Head of caudate nucleus (tissue), 42 donors: ENCODE measurements at places on chromosomes 6 and 20.

GRCh38 chr6:118748311-118749062 is 97.1 kb upstream of the CEP85L start:
- DNase-seq = peak; percentile 77

GRCh38 chr6:79949233-79949632 is 1.9 kb upstream of the ELOVL4 start:
- DNase-seq = no peak

GRCh38 chr6:72524011-72524645 is 97.7 kb upstream of the KCNQ5 start:
- peak; percentile 61 for DNase-seq

- DNase-seq = no peak
Observed at GRCh38 chr6:75223428-75223827, 17.6 kb upstream of the COL12A1 start.

- no peak for DNase-seq
Observed at GRCh38 chr6:66321017-66321416, 614.0 kb upstream of the EYS start.

GRCh38 chr20:6058684-6059295 is 4.9 kb upstream of the LRRN4 start:
- DNase-seq = no peak

DNA sequence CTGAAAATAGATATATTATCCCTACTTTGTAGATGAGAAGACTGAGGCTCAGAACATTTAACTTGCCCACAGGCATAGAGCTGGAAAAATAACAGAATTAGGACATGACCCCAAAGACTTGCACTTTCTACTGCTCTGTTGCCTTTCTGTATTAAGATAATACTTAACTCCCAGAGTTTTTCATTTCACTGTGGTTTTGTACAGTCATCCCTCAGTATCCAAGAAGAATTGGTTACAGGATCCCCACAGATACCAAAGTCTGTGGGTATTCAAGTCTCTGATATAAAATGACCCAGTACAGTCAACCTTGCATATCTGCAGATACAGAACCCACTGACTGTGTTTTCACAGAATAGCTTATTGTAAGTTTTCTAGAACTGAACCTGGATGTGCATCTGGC is 16.8 kb downstream of the MRS2 start:
- no peak for DNase-seq

- no peak for DNase-seq
Observed at GRCh38 chr6:42136508-42137193, 5.8 kb downstream of the C6orf132 start.

- no peak for DNase-seq
Observed at GRCh38 chr6:165656581-165657324, 6.3 kb downstream of the PDE10A start.

GRCh38 chr6:117025310-117025709 is 148.3 kb downstream of the RFX6 start:
- DNase-seq = no peak

- DNase-seq = no peak
Observed at GRCh38 chr20:61735503-61735785, 330.2 kb downstream of the TAF4 start.

- DNase-seq = no peak
Observed at GRCh38 chr6:93735099-93735498, 315.7 kb upstream of the EPHA7 start.

DNA sequence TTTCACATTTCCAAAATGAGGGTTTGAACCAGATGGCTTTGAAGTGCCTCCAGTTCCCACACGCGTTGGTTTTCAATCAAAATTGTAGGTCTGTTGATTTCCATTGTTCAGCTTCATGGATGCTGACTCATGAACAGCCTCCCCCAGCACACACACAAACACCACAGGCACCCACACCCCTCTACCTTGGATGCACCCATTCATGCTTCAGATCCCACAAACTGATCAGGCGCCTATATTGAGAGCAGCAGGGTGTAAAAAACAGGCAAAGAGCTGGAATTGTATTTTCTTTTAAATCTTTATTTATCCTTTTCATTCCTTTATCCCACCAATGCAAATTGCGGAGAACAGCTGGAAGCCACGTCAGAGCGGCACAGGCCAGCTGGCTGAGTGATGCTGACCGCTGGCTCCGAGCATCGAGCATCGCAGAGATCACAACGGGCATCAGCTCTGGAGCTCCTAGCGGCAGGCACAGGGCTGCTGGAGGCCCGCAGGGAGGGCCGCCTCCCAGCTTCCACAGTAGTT is 29.3 kb upstream of the TBC1D7 start:
- DNase-seq = peak; percentile 50

- no peak for DNase-seq
Observed at GRCh38 chr6:140388815-140389214, 1014.4 kb upstream of the CITED2 start.

- no peak for DNase-seq
Observed at GRCh38 chr20:15807271-15807670, 766.0 kb downstream of the KIF16B start.

- no peak for DNase-seq
Observed at GRCh38 chr20:32010666-32011065, 428 bp downstream of the CCM2L start.

- no peak for DNase-seq
Observed at GRCh38 chr20:64003960-64004725, 23.2 kb downstream of the PRPF6 start.

- no peak for DNase-seq
Observed at GRCh38 chr6:42896178-42896719, 16.8 kb downstream of the RPL7L1 start.

GRCh38 chr6:16332175-16332542 is 93.8 kb downstream of the GMPR start:
- DNase-seq = peak; percentile 88

DNA sequence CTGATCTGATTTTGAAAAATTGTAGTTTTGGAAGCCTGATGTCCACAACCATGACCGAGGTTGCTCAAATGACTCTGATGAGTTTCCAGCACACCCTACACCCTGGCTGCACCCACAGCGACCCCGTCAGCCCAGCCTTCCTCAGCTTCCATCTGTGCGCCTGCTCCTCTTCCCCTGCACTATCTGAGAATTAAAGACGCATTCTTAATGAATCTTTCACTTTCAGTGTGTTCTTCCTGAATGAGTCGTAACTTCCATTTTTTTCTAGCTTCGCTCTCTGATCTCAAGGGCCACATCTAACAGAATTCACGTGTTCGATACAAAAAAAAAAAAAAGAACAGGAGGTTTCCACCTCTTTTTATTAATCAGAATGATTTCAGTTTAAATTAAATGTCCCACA is 21.3 kb upstream of the RREB1 start:
- no peak for DNase-seq

DNA sequence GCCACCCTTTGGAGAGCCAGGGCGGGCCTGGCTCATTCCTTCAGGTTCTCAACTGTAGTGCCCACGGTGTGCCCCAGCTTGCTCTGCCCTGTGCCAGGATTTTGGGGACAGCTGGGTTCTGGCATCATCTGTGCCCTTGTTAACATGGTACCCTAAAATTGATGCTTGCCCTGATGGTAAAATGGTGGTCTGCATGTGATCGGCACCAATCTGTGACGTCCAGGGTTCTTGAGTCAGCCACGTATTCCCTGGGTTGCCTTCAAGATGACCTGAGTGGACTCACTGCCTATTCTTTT is 31.2 kb upstream of the APCDD1L start:
- no peak for DNase-seq

DNA sequence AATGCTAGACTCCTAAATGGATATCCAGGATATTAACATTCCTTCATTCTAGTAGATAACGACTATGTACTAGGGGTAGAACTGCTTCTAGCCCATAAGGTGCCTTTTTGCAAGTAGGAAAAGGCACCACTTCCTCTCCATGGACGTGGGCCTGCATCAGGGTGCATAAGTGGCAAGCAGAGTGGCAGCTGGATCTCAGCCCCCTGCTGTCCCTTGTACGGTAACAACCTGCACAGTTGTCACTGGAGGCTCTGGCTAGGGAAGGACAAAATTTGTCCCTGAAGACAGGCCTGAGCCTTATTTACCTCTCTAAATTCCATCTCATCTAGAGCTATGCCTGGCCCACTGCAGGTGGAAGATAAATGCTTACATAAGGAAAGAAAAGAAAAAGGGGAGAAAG is 42.5 kb upstream of the SAYSD1 start:
- DNase-seq = no peak

DNA sequence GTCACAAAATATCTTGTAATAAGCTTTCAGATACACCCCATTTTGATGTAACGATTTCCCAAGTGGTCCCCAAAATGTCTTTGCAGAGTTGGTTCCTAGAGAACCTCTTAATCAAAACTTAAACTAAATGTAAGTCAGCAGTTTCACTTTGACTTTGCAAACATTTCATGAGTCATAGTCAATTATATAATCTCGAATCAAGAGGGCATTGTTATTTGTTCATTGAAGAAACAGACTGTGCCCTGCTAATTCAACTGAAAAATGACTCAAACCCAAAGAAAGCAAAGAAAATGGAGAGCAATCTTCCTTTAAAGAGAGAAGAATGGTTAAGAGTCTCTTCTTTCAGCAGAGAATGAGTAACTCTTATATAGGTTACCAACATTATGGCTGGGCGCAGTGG is 58.3 kb downstream of the IPCEF1 start:
- no peak for DNase-seq

DNA sequence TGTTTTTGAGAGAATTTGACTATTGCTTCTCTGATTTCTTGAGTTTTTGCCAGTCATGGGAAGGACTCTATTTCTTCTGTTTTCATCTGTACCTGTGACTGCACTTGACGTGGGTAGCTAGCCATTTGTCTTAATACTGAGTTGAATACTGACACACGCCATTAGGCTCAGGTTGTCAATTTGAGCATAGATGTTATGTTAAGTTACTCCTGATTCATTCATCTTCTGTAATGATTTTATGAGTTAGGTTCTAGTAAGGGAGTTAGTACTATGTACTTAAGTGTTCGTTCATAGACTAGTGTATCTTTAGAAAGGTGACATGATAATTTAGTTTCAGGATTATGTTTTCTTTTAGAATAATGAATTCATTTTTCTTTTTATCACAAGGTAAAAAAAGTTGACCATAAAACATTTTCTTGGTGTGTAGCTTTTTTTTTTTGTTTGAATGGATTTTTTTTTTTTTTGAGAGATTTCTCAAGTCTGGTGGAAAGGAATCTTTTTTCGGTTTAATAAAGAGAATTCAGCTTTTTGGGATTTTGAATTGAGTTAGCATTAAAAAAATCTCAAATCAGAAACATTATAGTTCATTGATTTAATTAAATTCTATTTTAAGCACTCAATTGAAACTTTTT is 1.7 kb downstream of the AFDN start:
- DNase-seq = no peak

- DNase-seq = no peak
Observed at GRCh38 chr6:112227992-112228391, 26.4 kb downstream of the LAMA4 start.

GRCh38 chr6:36469946-36470345 is 27.1 kb downstream of the KCTD20 start:
- no peak for DNase-seq

- DNase-seq = no peak
Observed at GRCh38 chr6:113755449-113756289, 101.5 kb upstream of the MARCKS start.

DNA sequence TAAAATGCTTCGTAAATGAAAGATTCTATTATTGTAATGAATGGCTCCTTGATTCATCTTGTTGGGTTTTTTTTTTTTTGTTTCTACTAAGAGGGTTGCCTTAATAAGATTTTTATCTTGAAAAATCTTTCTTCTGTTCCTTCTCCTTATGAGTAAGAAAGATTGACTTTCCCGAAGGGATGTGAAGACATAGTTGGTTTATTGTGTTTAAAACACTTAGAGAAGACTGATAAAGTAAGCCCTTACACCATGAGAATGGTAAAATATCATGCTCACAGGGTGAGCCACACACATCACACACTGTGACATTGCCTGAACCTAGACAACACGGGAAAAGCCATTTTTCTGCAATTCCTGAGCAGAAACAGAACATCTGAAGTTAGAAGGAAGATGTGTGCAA is 317.2 kb upstream of the TCF21 start:
- DNase-seq = no peak

DNA sequence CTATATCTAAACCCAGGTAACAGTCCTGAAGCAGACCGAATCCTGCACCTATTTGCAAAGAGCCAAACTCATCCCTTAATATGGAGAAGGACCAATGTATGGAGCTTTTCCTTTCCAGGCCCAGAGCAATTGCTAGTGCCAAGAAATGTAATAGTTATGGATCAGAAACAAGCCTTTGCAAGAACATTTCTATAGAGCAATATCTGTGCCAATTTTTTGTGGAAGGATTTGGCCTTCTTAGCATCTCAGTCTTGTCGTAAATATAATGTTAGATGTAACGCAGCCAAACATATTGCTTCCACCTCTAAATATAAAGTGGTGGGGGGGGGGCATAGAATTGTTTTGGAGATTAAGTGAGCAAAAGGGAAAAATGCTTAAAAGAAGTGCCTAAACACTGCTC is 2.7 kb downstream of the KIAA0408 start:
- DNase-seq = no peak

GRCh38 chr6:53888931-53889330 is 94.1 kb downstream of the LRRC1 start:
- no peak for DNase-seq

GRCh38 chr6:23308166-23308565 is 738.8 kb downstream of the HDGFL1 start:
- DNase-seq = no peak

DNA sequence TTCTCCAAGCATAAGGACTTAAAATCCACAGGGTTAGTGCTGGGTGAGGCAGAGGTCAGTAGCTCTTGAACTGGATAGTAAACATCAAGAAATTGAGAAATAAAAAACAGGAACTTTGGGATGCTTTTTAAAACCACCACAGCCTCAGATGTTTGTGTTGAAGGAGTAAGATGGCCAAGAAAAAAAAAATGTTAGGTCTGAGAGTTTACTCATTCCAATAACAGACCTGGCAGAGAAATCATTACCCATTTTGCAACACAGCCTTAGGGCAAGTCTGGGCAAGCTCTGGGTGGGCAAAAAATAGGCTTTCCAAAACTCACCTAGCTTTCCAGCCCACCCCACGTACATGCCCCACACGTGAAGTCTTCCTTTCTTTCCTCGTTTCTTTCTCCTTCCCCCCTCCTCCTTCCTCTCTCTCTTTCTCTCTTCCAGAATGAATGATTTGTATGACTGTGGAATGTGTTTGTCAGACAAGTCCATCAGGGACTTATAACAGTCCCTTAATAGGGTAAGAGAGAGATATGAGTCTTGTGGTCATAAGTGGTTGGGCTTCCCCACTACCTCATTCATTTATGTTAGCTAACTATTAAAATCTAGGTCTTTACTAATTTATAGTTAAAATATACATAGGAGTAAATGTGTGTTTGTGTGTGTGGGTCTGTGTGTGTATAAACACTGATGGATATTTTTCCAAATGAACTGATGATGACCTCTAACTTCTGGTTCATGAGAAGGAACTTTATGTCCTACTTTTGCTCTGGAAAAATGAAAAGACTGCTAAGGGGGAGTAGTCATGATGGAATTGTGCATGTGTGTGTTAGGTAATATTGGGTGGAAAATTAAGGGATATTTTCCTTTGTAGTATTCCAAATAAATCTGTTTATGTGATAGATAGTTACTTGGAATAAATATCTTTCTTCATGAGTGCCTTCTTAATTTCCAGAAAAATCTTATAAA is 18.0 kb upstream of the DSE start:
- DNase-seq = no peak
